ENCODE measurements at places on chromosomes 13 and 19. TPM values are rescaled to one million over a fixed set of nuclear protein-coding genes. Genes with fewer than 3 reads are reported as not detected.

The CCDC70 gene
- not detected for total RNA-seq

The UBE2L5 gene
- not detected for total RNA-seq

DNA sequence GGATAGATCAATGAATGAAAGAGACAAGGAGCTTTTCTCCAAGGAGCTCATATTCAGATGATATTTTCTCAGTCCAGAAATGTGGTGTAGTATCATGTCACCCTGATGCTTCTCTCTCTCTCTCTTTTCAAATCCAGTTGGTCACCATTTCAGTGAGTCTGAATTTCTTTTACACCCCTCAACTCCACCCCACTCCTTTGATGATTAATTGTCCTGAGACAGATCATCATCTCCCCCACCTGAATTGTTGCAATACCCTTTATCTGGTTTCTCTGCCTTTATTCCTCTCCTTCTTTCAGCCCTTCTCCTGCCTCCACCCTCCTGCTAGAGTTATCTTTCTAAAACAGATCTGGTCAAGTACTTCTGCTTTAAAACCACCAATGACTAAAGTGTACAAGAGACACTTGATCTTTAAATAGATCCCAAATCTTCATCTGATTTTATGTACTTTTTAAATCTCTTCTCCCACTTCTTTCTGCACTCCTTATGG is 299.8 kb downstream of the KLF5 start:
- DNase-seq: no peak

DNA sequence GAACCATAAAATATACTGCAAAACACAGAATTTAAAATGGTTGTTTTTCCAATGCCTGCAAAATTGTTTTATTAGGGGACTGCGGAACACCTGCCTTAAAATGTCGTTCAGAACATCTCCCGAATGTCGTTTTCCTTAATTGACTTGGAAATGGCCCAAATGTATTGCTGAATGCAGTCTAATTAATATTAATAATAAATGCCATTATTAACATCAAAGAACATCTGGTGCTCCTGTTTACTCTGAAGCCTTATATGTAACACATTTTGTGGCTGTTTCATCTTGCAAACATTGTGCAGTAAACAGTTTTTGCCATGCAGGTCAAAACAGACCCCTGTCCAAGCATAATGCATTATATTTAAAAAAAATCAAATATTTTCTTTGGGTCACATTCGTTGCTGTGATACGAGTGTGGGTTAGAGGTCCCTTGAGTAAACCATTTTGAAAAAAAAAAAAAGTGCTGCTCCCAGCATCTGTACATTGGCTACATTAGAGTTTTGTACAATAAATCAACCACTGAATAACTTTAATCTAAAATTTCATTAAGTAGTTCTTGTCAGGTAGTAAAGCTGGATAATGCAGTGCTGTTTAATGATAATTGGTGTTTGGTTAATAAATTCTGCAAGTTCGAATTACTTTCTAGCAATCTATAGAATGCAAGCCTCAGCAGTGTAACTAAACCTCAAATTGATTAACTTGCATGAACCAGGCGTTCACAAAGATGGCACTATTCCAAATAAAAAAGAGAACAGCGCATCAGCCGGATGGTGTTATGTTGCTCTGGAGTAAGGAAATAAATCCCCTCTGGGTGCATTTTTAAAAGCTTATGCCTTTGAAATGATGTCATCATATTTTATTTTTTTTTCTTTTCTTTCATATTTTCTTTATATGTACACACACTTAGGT is 140.2 kb downstream of the ZNF536 start:
- DNase-seq: no peak

DNA sequence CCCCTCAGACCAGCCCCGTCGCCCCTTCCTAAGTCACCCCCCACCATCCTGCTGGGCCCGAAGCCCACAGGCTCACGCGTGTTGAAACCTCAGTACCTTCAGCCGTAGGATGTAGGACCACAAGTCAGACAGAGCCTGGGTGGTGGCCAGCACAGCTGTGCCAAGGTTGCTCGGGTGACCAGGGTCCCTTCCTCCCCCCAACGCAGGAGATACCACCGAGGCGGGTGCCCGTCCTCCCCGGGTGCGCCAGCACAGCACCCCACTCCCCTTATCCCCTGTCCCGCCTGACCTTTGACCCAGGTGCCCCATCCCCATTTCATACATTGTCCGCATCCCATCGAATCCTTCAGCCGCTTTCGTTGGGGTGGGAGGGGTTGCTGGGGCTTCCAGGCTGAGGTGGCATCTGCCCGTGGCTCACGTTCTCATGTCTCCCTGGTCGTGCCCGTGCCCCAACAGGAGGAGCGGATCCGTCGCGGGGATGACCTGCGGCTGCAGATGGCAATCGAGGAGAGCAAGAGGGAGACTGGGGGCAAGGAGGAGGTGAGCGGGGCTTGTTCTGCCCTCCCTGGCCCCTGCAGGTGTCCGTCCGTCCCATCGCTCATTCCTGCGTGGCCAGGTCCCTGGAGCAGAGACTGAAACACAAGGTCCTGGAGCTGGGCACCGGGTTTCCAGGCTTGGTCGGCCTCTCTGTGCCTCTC is 14.5 kb downstream of the EPN1 start:
- no peak for DNase-seq
